ENCODE measurements at places on chromosomes 7 and 10.

DNA sequence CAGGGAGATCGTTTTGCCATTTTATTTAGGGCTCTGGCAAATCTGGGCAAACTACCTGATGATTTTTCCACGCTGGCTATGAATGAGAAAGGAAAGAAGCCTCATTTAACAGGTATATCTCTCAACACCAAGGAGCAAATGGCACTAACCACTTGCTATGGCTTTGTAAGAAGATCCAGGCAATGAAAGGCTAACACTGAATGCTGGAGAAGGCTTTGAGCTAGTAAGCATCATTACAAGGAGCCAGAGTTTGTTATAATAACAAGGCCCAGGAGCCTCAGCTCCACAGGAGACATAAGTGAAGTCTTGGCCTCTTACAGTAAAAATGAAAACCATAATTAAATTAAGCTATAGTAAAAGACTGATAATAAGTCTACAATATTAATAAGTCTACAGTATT is 123.1 kb downstream of the CNOT4 start:
- H3K4me3 ChIP-seq, result no peak overlapping the region
- no peaks in the 10 kb centered on the region for H3K27me3 ChIP-seq
- no peak overlapping the region for H3K27ac ChIP-seq
- H3K36me3 ChIP-seq, result peaks cover 2% of the 10 kb centered on the region
- no peak for DNase-seq

DNA sequence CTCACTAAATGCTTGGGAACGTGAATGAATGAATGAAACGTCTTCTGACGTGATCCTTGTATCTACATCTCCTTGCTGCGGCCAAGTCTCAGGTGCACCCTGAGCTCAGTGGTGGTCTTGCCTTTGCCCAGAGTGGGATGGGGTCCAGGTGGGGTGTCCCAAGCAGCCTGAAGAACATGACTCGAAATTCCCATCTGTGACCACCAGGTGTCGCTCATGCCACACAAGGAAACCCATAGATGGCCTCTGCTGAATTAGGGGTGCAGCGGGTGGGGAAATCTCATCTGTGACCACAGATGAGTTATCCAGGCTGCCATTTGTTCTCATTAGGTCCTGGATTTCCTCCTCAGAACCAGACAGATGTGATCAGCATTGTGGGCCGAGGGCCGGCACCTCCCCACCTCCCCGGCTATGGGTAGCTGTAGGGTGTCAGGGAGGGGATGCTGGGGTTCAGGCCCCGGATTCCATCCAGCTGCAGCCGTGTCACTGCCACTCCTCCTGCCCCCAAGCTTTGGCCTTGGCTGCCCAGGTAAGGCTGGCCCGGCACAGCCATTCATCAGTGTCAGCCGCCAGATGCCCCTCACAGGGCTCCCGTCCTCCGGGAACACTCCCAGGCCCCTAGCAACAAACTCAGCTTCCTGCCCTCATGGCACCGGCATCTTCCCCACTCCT is 21.0 kb upstream of the GNA12 start:
- peak; percentile 67 for DNase-seq
- no peaks in the 10 kb centered on the region for H3K36me3 ChIP-seq
- H3K27ac ChIP-seq, result peak overlapping the region; percentile 70
- H3K27me3 ChIP-seq, result no peaks in the 10 kb centered on the region
- H3K4me3 ChIP-seq, result peak overlapping the region; percentile 9

GRCh38 chr10:128069351-128070051 is 56.7 kb downstream of the MKI67 start:
- H3K36me3 ChIP-seq, result peaks cover 44% of the 10 kb centered on the region
- DNase-seq, result peak; percentile 72
- no peaks in the 10 kb centered on the region for H3K27me3 ChIP-seq
- no peak overlapping the region for H3K27ac ChIP-seq

GRCh38 chr7:129282865-129283264 is 58.0 kb downstream of the AHCYL2 start:
- no peaks in the 10 kb centered on the region for H3K27me3 ChIP-seq
- H3K27ac ChIP-seq, result no peak overlapping the region
- no peak for DNase-seq

GRCh38 chr10:110860576-110861241 is 11.0 kb upstream of the PDCD4 start:
- H3K4me1 ChIP-seq, result peaks cover 82% of the 10 kb centered on the region
- DNase-seq, result no peak
- H3K27me3 ChIP-seq, result no peaks in the 10 kb centered on the region
- peak overlapping the region; percentile 35 for H3K4me3 ChIP-seq
- peak overlapping the region; percentile 95 for H3K27ac ChIP-seq

GRCh38 chr7:50332241-50333165 is 28.0 kb downstream of the IKZF1 start:
- H3K27me3 ChIP-seq, result no peaks in the 10 kb centered on the region
- peak overlapping the region; percentile 82 for H3K27ac ChIP-seq
- H3K4me3 ChIP-seq, result peak overlapping the region; percentile 73
- peaks cover 57% of the 10 kb centered on the region for H3K36me3 ChIP-seq
- no peak for DNase-seq
- H3K4me1 ChIP-seq, result peaks cover 63% of the 10 kb centered on the region

DNA sequence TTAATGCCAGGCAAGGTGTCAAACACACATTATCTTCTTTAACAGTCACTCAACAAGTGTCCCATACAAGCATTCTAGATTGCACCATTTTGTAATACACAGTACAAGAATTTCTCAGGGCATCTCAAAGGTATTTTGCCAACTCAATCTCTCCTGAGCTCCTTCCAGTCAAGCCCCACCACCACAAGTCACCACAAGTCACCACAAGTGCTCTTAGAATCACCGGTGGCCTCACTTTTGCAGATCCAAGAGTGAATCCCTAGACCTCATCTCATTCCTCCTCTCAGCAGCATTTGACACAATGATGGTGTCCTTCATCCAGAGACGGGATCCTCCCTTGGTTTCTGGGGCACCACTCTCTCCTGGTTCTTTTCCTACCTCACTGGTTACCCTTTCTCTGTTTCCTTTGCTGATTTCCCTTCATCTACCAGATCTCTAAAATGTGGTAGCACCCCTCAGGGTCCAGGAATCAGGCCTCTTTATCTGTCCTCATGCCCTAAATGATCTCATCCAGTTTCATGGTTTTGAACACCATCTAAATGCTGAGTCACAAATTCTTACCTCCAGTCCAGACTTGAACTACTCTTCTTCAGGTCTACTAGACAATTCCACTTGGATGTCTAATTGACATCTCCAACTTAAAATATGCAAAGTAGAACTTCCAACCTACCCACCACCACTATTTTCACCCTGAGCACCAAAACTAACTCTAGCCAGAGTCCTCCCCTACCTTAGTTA is 26.9 kb downstream of the VPS41 start:
- peaks cover 28% of the 10 kb centered on the region for H3K4me1 ChIP-seq
- no peak overlapping the region for H3K4me3 ChIP-seq

- no peaks in the 10 kb centered on the region for H3K4me1 ChIP-seq
- DNase-seq, result no peak
Observed at GRCh38 chr7:48426966-48427555, 255.8 kb downstream of the ABCA13 start.

GRCh38 chr7:115249080-115249479 is 327.2 kb downstream of the MDFIC start:
- DNase-seq, result no peak
- no peak overlapping the region for H3K27ac ChIP-seq
- H3K4me3 ChIP-seq, result no peak overlapping the region
- no peaks in the 10 kb centered on the region for H3K36me3 ChIP-seq
- H3K27me3 ChIP-seq, result no peaks in the 10 kb centered on the region
- H3K4me1 ChIP-seq, result no peaks in the 10 kb centered on the region

Measured in activated naive CD8-positive, alpha-beta T cell treated with anti-CD3 and anti-CD28 coated beads for 36 hours (primary cell).